Sigmoid colon (tissue), 7 donors: ENCODE measurements at places on chromosomes 13 and 19.

- no peak for DNase-seq
- no peaks in the 10 kb centered on the region for H3K4me1 ChIP-seq
- H3K4me3 ChIP-seq, result no peak overlapping the region
These were observed 77.6 kb upstream of the STARD13 start for GRCh38 chr13:33362986-33363727.

- H3K27ac ChIP-seq, result no peak overlapping the region
- H3K4me1 ChIP-seq, result no peaks in the 10 kb centered on the region
- no peak for DNase-seq
- no peaks in the 10 kb centered on the region for H3K36me3 ChIP-seq
- no peaks in the 10 kb centered on the region for H3K27me3 ChIP-seq
These were observed 5.4 kb downstream of the DIAPH3 start for GRCh38 chr13:60158321-60158801.

DNA sequence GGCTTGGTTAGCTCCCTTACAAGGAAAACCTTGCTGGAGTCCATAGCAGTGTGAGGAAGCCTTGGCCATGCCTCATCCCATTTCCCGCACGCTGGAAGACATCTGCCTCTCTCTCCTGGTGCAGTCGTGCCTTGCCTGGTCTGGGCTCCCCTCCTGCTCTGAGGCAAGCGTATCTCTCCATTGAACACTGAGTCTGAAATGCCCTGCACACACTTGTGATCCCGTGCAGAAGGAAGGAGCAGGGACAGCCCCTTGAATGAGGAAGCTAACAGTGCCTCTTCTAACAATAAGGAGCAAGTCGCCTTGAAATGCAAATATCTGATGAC, 407 bp upstream of the ZNF440 start:
- H3K4me3 ChIP-seq, result peak overlapping the region; percentile 95
- DNase-seq, result no peak
- H3K36me3 ChIP-seq, result peaks cover 7% of the 10 kb centered on the region
- H3K27me3 ChIP-seq, result no peaks in the 10 kb centered on the region
- H3K27ac ChIP-seq, result peak overlapping the region; percentile 94
- H3K4me1 ChIP-seq, result peaks cover 14% of the 10 kb centered on the region

DNA sequence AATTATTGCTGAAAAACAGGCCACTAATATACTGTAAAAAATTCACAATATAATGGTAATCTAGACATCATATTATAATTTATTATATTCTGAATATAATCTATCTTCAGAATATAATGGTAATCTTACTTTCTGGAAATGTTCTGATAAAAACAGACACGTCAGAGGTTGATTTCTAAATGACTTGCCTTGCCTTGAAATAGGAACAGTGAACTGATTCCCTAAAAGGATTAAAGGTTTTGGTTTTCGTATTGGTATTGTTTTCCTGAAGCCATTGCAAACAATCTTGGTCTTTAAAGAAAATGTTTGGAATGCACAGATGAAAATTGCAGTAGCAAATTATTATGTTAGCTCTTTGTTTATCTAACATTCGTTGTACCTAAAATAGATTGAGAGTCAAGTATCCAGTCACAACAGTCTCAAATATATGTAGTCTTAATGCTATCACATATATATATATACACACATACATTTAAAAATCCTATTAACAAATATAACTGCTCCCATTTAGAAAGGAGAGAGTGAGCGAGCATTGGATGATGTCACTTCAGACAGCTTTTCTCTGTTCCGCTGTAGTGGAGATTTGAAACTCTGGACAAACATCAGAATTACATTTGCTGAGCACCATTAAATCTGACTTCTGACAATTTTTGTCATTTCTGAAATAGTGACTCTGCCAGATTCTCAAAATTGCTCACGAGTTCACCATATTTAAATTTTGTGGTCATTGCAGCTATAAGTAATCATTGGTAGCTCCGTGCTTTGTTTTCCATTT, 1.7 kb downstream of the ITM2B start:
- no peak for DNase-seq
- H3K27ac ChIP-seq, result peak overlapping the region; percentile 99
- H3K27me3 ChIP-seq, result no peaks in the 10 kb centered on the region
- peak overlapping the region; percentile 92 for H3K4me3 ChIP-seq
- H3K36me3 ChIP-seq, result no peaks in the 10 kb centered on the region
- peaks cover 40% of the 10 kb centered on the region for H3K4me1 ChIP-seq

DNA sequence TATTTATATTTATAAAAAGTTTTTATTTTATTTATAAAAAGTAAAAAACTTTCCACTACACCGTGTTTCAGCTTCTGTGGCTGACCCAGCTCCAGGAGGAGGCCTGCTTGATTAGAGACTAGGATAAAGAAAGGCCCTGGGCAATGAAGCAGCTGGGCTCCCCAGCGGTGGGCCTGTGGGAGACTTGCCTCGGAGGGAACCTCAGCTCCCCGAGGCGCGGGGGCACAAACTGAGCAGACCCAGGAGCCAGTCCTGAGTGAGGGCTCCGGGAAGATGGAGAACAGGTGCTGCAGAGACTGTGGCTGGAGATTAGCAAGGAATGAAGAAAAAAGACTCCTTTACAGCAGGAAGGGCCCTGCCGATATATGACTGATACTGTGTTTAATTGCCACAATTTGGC, 63.8 kb upstream of the GJB6 start:
- no peaks in the 10 kb centered on the region for H3K27me3 ChIP-seq
- H3K4me1 ChIP-seq, result no peaks in the 10 kb centered on the region
- H3K4me3 ChIP-seq, result no peak overlapping the region
- DNase-seq, result no peak
- no peak overlapping the region for H3K27ac ChIP-seq

GRCh38 chr13:27252467-27252866, 1.1 kb downstream of the RPL21 start:
- H3K36me3 ChIP-seq, result peaks cover 38% of the 10 kb centered on the region
- H3K27me3 ChIP-seq, result no peaks in the 10 kb centered on the region
- DNase-seq, result no peak
